Stimulated activated CD4-positive, alpha-beta T cell treated with anti-CD3 and anti-CD28 coated beads, Interleukin-15, amount 100 ng/mL, for 1 hour (primary cell): ENCODE measurements at places on chromosomes 16 and 17.

DNA sequence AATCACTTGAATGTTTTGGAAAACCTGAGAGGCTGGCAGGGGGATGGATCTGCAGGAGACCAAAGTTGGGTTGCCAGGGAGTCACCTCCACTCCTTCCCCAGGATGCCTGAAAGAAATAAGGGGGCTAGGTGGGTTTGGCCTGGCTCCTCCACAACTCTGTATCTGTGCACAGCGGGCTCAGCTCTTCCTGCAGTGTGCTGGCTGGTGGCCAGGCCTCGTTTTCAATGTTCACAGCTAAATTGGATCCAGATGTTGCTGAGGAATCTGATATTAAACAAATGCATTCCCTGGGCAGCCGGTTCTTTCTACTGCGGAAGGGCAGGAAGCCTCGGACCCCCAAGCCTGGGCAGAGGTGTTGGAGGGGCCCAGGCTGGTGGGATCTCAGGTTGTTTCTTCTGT is 106.2 kb downstream of the N4BP1 start:
- no peak for DNase-seq

GRCh38 chr17:80138856-80139426 is 8.0 kb downstream of the EIF4A3 start:
- no peak for DNase-seq

- DNase-seq: no peak
Measured at GRCh38 chr17:63735691-63736090, 5.9 kb downstream of the STRADA start.

DNA sequence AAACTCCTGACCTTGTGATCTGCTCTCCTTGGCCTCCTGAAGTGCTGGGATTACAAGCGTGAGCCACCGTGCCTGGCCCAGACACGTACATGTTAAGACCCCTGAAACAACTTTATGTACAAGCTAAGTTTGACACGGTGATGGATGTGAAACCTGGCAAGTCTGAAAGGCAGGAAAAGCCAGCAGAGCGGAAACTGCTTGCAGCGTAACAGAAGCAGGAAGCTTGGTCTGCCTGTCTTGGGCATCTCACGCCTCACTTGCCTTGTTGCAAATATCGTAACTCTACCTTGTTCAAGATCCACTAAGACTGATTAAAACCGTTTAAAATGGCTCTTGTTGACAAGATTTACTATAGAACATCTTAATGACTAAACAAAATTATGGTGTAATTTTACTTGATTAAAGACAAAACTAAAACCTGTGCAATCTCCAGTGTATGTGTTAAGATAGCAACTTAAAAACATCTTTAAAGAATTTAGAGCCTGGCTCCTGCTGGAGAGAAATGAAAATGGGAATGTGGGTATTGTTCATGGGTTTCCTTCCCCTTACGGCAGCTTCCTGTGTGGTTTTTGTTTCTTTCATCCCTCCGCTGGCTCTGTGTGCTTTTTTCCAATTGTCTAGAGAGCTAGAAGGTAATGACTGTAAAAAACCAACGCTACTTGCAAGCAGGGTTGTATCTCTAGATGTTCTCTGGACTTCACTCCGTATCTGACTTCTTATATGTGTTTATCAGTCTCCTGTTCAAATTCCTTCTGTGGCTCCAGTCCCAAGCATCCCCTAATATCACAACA is 477.6 kb downstream of the XYLT1 start:
- no peak for DNase-seq

DNA sequence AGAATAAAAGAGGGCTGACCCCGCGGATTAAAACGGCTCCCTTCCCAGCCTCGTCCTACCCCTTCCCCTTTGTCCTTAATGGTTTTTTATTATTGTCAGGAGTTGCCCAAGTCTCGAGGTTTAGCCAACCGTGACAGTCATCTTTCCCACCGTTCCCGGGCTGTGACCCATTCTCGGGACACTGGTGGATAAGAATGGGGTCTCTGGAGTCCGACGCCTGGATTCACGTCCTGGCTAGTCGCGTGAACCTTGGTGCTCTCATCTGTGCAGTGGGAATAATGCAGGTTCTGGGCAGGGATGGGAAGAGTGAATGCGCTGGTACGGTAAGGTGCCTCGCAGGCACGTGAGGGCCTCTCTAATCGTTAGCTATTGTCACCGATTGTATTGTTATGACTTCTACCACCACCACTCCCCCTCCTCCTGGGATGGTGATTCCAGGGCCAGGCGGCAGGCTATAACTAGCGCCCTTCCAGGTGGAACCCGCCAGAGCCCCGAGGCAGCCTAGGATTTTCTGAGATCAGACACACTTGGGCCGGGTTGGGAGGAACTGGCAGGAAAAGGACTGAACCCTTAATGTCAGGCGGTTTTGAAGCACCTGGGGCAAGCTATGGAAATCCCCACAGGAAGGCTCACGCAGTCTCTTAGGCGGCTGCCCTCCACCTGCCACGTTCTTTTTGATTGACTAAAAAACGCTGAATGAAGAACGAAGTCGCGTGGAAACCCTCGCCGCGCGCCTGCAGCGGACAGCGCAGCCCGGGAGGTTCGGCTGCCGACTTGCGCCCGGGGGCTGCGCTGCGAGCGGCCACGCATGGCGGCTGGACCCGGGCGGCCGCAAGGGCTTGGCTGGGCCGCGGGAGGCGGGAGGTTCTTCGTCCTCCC is 2.7 kb downstream of the HS3ST3B1 start:
- no peak for DNase-seq

DNA sequence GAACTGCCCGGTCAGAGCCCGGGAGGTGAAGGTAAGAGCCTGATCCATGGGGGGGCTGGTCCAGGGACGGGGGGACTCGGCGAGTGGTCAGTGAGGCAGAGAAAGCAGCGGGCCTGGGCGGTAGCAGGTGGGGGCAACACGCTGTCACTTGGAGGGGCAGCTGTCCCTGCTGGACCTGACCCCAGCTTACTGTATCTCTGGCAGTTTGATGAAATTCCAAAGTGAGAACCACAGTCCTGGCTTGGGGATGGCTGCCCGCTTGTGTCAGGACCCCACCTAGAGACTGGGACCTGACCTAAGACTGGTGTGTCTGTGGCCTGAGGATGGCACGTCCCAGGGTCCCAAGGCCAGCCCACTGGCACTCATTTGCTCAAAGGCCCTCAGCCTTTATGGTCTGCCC is 35.1 kb upstream of the KSR1 start:
- DNase-seq: no peak
